Stimulated activated CD4-positive, alpha-beta T cell treated with anti-CD3 and anti-CD28 coated beads, Interleukin-15, amount 100 ng/mL, for 1 hour (primary cell): ENCODE measurements at places on chromosomes 1 and 21.
A peak's percentile ranks its signal among the peaks of the same experiment; 100 is the strongest.

GRCh38 chr1:229067546-229067945 is 203.4 kb upstream of the RAB4A start:
- DNase-seq = no peak

DNA sequence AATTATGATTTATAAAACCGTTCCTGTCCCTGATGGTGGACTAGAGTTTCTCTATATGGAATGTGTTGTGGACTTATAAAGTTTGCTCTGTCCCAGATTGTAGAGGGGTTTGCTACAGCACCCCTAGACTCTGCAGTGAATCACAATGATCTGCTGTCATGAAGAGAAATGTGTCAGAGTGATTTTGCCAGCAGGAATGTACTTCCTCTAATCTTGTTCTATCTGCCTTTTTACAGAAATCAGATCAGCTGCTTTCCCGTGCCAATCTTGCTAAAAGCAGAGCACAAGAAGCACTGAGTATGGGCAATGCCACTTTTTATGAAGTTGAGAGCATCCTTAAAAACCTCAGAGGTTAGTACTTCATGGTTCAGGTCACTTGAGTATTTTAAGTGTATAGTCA is 52.0 kb downstream of the LAMC2 start:
- DNase-seq = no peak

DNA sequence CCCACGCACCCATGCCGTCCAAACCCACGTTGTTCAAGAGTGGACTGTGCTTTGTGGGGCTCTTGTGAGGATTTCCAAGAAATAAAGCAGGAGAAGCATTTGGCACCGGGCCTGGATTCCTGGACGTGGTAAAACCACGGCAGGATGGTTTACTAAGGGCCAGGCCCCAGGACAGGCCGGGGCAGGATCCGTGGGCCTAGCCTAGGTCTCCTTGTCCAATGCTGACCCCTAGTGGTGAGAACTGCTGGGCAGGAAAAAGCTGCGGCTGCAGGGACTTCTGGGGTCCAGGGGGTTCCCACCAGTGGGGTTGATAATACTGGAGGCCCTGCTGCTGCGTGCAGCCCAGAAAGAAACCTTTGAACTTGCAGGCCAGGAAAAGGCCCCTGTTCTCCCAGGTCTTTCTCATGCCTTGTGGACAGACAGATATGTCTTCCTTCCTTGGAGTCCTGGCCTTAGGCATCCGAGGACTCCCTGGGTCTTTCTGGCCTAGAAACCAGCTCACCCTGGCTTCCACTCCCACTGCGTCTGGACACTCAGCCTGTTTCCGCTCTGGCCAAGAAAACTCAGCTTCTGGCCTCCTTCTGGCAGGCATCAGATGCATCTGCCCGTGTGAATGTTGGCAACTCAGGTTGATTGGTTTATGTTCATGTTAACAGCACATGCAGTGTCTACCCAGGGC is 106.9 kb upstream of the TMEM51 start:
- no peak for DNase-seq

- DNase-seq = no peak
Observed at GRCh38 chr21:32921632-32922230, 104.0 kb upstream of the OLIG2 start.

GRCh38 chr1:161899091-161899490 is 124.6 kb downstream of the OLFML2B start:
- no peak for DNase-seq

DNA sequence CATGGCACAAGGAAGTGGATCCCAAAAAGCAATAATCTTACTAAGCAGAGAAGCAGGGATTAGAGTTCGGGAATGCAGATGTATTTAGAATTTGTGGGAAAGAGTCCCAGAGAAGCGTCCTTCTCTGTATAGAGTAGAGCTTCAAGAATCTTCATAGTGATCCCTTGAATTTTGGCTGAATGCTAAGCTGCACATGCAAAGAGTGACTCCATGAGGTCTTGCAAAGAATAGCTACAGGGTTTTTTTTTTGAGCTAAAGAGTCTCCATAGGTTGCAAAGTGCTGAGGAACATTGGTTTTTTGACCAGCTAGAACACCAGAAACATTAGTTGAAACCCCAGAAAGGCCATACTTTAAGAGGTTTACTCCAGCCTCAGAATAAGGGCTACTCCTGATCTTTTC is 206.7 kb downstream of the CTH start:
- DNase-seq = no peak

DNA sequence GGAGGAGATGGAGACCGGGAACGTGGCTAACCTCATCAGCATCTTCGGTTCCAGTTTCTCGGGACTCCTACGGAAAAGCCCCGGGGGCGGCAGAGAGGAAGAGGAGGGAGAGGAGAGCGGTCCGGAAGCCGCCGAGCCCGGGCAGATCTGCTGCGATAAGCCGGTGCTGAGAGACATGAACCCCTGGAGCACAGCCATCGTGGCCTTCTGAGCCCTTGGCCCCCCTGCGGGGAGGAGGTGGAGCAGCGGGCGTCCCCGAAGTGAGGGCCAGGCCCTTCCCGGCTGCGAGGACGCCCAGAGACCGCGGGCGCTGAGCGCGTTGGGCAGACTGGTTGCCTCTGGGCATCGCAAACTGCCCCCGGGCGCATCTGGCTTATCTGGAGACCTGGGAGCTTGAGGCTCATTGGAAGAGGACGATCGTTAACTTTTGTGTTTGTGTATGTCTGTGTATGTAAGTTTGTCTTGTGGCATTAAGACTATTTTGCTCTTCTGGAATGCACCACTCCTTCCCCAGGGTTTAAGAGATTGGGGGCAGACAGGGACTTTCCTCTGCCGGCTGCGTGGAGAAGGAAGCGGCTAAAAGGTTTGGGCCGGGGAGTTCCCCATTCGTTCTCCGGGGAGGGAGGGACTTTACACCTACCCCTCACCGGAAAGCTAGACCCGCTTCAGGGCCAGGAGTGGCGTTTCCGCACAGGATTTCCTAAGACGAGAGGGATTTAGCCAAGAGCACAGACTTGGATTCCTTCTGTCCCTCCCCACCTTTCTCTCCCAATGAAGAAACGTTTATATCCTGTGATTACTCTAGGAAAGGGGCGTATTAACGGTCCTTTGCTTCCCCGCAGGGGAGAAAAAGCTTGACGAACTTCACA is 1.4 kb downstream of the IER5 start:
- peak; percentile 55 for DNase-seq

DNA sequence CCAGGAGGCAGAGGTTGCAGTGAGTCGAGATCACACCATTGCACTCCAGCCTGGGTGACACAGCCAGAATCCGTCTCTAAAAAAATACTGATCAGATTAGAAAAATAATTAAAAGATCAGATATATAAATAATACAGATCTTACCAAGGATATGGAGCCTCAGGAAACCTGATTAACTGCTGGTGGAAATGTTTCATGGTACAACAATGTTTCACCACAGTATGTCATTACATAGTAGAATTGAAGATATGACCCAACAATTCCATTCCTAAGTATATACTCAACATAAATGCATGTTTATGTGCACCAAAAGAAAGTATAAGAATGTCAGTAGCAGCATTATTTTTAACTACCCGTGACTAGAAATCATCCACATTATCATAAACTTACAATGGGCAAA is 41.7 kb downstream of the CD53 start:
- DNase-seq = no peak

DNA sequence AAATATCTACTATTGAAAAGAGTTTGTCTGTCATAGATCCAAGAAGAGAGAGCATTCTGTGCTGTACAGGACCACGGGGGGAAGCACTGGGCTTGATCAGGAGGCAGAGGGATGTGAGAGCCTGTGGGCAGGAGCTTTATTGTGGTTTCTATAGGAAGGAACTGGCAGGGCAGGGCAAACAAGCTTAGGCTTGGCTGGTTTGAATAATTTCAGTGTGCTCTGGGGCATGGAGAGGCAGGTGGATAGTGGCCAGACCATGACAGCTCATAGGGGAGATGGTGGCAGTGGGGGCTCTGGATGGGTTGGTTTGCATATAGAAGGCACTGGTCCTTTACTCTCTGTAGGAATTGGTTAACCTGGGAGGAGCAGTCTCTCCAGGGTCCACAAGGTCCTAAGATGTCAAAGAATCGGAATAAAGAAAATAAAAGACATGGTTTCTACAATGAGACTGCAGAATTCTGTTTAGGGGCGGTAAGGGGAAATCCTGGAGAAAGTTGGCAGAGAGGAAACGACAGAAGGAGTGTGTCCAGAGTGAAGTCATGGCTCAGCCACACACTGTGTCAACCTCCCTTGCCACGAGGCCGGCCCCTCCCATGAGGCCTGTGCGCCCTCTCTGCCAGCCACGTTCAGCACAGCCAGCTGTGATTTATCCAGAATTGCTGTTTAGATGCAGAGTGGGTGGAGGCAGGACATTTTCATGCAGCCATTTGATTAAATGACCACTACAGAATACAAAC is 81.7 kb upstream of the PGBD5 start:
- no peak for DNase-seq

DNA sequence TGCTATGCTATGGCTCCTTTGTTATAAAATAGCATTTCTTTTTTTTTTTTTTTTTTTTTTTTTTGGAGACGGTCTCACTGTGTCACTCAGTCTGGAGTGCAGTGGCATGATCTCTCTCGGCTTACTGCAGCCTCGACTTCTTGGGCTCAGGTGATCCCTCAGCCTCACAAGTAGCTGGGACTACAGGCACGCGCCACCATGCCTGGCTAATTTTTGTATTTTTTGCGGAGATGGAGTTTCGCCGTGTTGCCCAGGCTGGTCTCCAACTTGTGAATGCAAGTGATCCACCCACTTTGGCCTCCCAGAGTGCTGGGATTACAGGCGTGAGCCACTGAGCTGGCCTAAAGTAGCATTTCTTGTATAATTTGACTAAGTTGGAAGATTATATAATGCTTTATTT is 10.8 kb downstream of the CAMTA1 start:
- DNase-seq = no peak

GRCh38 chr1:36971852-36972618 is 62.3 kb downstream of the GRIK3 start:
- DNase-seq = no peak

- DNase-seq = no peak
Observed at GRCh38 chr21:28151758-28152157, 840.9 kb downstream of the LTN1 start.

DNA sequence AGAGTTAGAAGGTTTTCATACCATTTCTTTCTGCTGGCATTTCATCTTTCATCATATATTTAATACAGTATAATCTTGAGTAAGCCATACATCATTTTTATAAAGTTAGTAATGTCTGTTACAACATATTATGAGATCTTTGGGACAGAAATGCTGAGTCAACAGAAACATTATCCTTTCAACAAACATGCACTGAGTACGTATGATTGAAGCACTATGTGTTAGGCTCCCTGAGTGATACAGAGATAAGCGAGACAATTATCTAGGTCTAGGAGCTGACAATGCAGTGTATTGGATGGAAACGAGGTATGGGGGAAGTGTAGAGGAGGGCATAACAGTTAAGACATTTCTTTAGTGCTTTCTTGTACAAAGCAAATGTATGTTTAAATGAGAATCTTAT is 19.7 kb upstream of the GPR52 start:
- no peak for DNase-seq

GRCh38 chr1:51708911-51709760 is 92.2 kb downstream of the OSBPL9 start:
- DNase-seq = no peak

- DNase-seq = no peak
Observed at GRCh38 chr1:50427818-50428779, 4.9 kb upstream of the DMRTA2 start.
